ENCODE measurements at places on chromosomes 2 and 18.

- no peak for DNase-seq
Measured at GRCh38 chr18:5288517-5288935, 7.0 kb downstream of the ZBTB14 start.

DNA sequence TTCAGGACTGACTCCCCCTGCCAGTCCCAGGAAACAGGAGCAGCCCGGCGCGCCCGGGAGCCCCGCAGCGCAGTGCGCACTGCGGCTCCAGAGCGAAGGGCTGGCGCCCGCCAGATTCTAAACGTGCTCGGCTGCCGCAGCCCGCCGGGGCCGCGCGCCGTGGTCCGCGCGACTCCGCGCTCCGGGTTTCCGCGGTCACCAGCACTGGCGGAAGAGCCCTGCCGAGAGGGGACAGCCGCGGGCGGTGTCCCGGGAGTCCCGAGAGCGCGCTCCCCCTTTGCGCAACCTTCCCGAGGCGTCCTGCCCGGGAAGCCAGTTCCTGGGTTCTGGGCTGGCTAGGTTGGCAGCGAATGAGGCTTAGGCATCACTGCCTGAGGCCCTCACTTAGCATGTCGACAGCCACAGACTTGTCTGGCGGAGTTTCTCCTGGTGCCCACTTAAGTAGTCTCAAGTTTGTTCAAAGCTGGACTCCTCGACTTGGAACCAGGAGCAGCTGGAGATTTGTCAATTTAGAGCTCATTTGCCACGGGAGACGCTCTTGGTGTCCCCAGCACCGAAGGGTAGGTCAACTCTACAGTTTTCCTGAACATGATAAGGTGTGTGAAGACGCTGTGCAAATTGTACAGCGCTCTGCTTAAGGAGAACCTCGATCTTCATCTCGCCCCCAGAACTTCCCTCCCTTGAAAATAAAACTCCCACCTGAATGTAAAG is 1.5 kb upstream of the VSNL1 start:
- no peak for DNase-seq

DNA sequence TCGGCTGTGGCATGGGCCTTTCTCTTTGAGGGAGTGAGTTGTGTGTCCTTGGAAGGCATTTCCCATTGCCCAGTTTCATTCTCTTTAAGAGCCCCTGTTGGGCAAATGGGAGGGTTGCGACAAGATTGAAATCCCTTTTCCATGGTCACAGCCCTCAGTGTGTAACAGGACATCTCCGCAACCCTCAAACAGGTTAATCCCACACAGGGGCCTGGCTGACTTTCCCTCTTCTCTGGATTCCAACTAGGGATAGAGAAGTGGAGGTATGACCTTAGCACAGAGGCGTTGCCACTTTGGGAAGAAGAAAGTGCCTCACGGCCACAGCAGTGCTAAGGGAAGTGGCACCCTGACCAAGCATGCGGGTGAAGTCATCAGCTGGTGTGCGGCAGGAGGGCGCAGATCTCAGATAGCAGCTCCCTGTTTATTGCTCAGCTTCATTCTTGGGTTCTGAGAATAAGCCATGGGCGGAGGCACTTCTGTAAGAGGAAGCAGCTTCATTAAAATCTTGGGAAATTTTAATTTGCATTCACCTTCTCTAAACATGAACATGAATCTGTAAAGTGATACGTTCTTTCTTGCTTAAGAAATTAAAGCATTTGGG is 256.5 kb downstream of the GBX2 start:
- no peak for DNase-seq

GRCh38 chr2:199303728-199304177 is 154.0 kb downstream of the SATB2 start:
- DNase-seq = no peak
